ENCODE measurements at places on chromosomes 2 and 18.
A peak's percentile ranks its signal among the peaks of the same experiment; 100 is the strongest.

GRCh38 chr2:118102433-118103082 lies 14.3 kb downstream of the INSIG2 start:
- no peak for DNase-seq

DNA sequence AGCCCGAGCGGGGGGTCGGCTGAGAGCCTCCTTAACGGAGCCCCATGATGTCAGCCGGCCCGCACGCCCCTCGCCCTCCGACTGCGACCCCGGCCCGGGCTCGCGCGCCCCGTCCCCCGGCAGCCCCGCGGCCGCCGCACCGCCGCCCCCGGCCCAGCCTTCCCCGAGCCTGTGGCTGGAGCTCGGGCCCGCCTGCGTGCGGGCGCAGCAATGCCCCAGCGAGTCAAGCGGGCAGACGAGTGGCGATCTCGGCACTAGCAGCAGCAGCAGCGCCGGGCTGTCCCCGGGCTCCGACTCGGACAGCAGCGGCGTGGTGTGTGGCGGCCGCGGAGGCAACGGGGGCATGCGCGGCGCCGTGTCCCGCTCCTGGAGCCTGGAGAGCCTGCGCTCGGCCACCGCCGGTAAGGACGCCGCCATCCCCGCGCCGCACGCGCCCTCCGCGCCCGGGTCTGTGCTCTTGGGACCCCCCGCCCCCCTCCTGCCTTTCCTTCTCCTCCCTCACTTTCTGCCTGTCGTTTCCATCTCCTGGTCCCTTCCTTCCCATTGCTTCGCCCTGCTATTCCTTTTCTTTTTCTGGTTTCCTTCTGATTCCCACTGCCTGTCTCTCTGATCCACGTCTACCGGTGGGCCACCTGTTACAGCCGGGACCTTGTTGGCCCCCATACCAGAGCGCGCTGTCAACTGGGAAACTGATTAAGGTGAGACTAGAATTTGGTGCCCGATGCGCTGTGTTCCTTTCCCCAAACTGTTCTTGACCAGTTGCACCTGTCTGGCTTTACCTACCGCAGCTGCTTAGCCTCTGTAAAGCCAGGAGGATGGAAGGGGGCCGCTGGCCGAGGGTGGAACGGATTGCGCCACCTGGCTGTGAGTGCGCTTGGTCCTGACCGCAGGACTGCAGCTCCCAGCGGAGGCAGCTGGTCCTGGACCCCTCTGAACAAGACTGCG lies 127.4 kb downstream of the ARHGEF4 start:
- DNase-seq, result peak; percentile 30

- DNase-seq, result no peak
Measured at GRCh38 chr18:55435592-55435991, 152.4 kb downstream of the TCF4 start.

DNA sequence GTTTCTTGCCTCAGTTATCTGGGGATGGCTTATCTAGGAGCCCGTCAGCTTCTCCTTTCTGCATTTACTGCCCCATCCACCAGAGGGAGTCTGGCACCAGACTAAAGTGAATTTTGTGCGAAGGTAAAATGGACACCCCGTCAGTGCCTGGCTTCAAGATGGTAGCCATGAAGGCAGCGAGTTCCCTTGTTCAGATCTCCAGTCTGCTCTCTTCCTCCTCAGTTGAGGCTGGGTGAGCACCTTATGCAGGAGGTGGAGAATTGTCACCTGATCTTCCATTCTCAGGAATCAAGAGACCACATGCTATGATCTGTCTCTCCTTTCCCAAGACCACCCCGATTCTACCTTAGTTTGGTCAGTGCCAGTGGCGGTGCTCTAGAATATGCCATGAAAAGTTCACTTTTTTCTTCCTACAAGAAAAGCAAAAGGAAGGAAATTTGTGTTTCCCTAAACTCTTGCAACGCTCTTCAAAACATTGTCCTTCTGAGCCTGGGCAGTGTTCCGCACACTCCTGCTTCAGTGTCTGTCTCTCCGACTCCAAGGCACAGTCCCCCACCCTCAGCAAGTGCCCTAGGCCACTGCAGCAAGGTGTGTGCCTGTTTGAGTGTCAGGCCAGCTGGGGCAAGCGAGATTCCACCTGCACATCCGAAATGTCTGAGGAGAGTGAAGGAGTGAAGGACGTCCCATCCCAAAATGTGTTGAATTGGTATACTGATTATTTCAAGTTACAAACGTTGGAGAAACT lies 168.6 kb downstream of the SS18 start:
- DNase-seq, result peak; percentile 48

DNA sequence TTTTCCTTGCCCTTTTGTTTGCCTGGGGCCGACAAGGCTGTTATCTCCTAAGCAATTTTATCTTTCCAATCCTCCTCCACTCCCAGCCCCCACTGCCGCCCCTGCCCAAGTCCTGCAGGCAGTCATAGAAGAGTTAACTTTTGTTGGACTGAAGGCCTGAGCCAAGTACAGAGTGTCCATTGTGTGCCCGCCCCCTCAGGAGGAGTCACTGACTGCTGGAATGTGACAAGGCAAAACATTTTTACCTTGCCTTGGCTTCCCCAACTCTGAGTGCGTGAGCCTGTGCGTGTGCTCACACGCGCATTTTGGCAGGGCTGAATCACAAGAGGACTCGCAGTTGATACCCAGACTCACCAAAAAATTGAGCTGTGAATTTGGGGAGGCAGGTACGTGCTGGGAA lies 16.2 kb downstream of the SETBP1 start:
- DNase-seq, result no peak

DNA sequence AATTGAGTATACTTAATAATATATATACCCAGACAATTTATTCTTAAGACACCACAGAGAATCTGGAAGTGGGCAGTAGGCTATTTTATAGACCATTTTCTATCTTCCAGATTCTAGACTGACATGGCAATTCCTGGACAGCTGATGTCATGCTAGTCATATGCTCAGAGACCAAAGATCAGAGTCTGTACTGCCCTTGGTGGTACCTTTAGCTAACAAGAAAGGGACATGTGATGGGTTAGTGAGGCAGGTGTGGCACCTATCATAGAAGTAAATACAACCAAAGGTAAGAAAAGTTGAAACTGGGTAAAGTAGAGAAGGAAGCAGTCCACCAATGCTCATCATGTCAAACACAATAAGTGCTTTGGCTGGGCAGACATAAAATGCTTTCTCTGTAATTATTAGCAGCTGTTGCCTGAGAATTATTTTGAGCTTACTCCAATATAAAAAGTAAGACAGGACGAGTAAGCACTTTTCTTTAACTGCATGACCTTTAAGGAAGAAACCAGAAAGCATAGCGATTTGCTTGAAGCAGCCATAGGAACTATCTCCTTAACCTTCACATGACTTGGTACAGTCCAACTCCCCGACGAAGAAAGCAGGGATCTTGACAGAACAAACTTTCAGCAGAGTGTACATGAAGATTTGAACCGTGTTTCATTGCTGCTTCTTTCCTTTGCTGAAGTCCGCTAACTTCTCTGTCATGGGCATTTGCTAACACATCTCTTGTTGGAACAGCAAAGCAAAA lies 47.1 kb downstream of the SLC40A1 start:
- DNase-seq, result no peak

- DNase-seq, result no peak
Measured at GRCh38 chr2:117703858-117704257, 110.6 kb upstream of the DDX18 start.

GRCh38 chr2:192412394-192412793 lies 217.7 kb upstream of the TMEFF2 start:
- no peak for DNase-seq

DNA sequence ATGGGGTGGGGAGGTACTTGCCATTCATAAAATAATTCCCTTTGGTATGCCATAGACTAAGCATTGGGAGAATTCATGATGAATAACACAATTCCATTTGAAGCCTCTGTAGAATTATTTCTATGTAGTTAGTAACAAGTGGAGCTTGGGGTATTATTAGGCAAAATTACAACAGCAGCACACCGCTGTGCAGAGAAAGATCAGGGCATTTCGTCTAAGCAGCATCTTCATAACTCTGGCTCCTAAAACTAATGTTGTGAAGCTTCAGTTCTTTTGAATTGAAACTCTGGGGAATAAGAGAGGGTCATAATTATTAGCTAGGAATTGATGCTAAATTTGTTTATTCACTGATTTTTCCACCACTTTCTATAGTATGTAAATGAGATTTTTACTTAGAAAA lies 630.7 kb downstream of the DCC start:
- DNase-seq, result no peak

- no peak for DNase-seq
Measured at GRCh38 chr2:163417596-163418337, 318.0 kb downstream of the FIGN start.

- DNase-seq, result no peak
Measured at GRCh38 chr18:59834267-59834666, 65.5 kb upstream of the PMAIP1 start.

DNA sequence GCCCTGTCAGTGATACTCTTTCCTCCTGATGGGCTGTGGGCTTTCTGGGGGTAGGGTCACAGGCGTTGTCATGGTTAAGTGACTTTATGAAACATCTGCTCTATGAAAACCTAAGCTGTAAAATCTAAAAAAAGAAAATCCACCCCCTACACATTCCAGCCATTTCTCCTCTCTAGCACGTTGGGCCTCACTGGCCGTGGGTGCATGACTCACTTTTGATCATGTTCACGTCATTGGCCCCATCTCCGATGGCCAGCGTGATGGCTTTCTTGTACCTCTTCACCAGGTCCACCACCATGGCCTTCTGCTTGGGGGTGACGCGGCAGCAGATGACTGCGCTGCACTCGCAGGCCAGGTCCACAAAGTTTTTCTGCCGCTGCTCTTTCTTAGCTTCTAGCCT lies 39.3 kb upstream of the NARS1 start:
- DNase-seq, result no peak

DNA sequence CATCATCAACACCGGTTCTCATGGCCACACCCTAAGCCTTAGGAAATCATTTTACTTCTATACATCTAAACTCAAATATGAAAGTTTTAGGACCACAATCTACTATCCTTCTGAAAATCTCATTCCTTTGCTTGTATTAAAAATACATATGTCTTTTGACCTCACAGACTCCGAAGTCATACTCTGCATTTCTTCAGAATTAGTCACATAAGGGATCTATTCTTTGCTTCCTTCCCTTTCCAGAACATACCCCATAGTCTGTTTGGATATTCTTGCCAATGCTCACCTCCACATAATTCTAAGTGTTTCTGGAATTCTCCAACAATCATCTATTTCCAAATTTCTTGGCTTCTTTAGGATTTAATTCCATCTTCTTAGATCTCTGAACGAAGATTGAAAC lies 14.2 kb upstream of the DSG1 start:
- no peak for DNase-seq

DNA sequence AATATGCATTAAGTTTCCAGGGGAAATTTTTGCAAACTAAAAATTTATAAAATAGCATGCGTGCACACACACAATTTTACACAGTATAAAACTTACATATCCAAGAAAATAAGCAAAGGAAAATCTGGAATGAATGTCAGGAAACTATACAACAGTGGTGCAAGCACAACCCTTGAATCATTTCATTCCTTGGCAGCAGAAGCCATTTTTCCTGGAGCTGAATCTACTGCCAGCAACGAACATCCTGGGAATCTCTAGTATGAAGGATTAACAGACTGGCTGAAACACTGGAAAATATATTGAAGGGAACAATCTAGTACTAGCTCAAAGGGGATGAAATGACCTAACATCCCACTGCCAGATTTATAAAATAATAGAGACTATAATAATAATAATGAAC lies 235.3 kb downstream of the DYM start:
- no peak for DNase-seq

DNA sequence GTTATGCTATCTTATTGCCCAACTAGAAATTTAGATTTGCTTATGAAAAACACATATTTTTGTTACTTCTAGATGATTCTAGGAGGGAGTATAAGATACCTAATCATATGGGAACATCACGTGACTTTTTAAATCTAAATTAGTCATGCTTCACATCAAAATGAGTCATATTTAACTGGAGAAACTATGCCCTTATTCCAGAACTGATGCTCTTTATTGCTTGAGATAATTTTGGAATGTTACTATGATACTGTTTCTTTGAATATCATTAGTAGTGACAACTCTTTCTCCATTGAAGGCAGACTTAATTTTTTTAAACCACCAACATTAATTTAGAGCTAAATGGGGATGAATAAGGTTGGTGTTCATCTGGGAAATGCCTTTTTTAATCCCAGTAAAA lies 19.9 kb upstream of the ELAC1 start:
- no peak for DNase-seq

DNA sequence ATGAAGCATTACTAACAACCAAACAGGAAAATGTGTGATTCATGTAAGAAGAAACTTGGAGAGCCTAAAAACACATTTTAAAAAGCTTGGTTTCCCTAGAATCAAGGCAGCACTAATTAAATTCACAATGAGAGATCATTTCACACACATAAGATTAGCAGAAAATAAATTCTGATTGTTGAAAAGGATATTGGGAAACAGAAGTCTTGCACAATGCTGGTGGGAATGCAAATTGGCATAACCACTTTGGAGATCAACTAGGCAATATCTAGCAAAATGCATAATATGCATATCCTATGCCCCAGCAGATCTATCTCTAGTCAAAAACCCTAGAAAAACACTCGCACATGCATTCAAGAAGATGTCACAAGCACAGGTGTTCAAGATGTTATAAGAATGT lies 75.3 kb upstream of the SIX3 start:
- DNase-seq, result no peak

GRCh38 chr2:241110089-241110606 lies 8.1 kb upstream of the MTERF4 start:
- DNase-seq, result no peak

DNA sequence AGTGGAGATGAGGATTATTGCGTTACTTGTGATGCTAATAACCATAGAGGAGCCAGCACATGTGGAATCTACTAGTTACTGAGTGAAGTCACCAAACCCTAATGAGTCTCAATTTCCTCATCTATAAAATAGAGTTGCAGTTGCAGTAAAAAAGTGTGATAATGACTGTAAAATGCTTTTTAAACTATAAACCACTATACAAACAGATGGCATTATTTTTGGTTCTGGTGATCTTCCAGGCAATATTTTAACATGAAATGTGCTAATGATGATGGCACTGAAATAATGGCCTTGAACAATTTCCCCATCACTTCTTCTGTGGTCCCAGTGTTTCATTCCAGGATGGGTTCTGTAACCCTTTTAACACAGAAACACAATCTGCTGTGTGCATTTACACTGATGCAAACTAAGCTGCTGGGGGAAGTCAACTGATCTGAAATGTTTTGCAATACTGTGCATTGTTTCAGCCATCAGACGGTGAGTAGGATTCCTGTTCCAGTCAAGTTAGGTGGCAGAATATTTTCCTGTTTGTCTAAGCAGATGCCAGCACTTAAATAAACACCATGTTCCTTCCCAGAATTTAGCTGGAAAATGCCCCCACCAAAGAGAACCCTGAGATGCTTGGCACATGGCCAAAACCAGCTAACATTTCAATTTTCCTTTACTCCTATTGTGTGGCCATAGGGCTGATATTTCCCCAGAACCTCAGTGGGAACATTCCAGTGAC lies 52.6 kb downstream of the TACR1 start:
- no peak for DNase-seq

DNA sequence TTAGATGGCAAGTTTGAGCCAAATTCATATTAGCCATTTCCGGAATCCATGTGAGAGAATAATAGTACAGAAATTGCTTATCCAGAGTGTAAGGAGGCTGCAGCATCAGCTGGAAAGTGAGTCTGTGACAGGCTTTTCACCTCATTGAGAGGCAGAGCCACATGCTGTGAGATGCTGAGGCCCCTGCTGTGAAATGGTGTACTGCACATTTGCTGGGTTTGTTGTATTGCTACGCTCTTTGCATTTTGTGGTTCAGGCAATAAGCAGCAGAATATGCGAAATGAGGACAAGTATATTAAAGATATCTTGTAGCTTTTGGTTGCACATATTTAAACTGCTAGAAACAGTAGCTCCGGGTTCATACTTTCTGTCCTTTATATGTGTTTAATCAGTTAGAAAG lies 37.0 kb downstream of the NABP1 start:
- DNase-seq, result no peak

Measured in ACHN (cell line).